Stomach (tissue), 19 donors: ENCODE measurements at places on chromosomes 7 and 10. TPM values are rescaled to one million over a fixed set of nuclear protein-coding genes. Genes with fewer than 3 reads are reported as not detected.

DNA sequence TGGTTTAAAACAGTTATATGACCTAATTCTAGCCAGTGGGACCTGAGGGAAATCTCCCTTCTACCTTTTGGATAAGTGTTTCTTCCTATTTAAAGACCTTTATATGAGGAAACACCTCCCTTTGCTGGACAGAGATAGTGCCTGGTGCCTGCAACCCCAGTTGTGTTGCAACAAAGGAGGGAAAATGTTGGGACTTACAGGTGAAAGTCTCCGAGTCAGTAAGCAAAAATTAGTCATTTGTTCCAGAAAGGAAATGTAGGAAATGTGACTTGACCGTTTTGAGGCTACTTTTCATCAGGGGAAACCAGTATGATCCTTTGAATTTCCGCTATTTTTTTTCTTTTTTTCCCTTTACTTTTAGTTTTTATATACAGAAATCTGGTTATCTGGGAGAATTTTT, 165.5 kb downstream of the DKK1 start:
- no peaks in the 10 kb centered on the region for H3K27me3 ChIP-seq
- no peaks in the 10 kb centered on the region for H3K4me1 ChIP-seq
- no peak for DNase-seq
- no peak overlapping the region for H3K4me3 ChIP-seq

The DPP6 gene
- 22.3 TPM for total RNA-seq

The TMEM140 gene
- total RNA-seq, result 18.7 TPM

The ZNF467 gene
- not detected for total RNA-seq

DNA sequence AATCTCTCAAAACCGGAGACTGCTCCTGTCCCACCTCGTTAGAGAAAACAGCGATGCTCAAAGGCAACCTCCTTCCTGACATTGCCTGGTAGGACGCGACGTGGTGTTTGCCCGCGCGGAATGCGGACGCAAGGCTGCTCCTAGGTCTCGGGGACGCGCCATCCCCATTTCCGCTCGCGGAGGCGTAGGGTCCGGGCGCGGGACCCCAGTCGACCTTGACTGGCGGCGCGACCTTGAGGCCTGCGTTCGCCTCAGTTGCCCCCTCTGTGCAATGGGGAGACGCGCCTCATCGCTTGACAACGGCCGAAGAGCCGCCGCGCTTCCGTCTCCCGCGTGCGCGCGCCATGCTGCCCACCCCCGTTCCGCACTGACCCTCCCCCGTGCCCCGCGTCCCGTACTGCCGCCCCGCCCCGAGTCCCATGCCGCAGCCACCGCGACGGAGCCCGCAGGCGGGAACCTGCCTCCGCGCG, 412 bp upstream of the PPIA start:
- peak overlapping the region; percentile 99 for H3K27ac ChIP-seq
- no peaks in the 10 kb centered on the region for H3K27me3 ChIP-seq
- no peak for DNase-seq

DNA sequence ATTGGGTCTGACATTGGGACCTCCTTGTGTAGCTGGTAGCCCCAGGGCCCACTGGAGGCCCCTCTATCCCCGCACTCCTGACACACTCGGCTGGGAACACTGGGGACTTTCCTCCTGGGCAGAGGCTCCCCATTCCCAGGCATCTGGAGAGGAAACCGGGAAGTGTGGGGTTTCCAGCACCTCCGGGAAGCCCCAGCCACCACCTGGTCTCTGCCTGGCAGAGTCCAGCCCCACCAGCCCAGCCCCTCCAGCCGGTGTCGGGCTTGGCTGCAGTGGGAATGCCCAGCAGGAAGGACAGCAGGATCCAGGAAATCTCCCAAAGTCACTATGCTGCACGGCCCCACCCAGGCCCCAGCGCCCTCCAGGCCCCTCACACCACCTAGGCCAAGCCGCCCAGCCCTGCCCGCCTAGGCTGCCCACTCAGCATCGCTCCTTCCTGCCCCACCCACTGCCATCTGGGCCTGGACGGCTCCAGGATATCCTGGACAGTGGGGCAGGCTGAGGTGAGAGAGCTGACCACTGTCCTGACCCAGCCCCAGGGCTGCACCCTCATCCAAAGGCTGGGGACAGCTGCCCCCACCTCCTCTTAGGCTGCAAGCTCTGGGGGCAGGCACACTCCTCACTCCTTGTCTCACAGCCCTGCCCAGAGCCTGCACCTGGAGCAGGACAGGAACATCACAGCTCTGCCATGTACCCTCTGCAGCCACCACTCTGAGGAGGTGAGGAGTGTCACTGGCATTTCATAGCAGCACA, 11.8 kb downstream of the RASGEF1A start:
- peaks cover 14% of the 10 kb centered on the region for H3K27me3 ChIP-seq
- no peak overlapping the region for H3K27ac ChIP-seq
- no peaks in the 10 kb centered on the region for H3K4me1 ChIP-seq
- DNase-seq, result no peak
- no peaks in the 10 kb centered on the region for H3K36me3 ChIP-seq

- H3K36me3 ChIP-seq, result peaks cover 52% of the 10 kb centered on the region
- DNase-seq, result no peak
- no peaks in the 10 kb centered on the region for H3K27me3 ChIP-seq
- no peak overlapping the region for H3K4me3 ChIP-seq
Measured at GRCh38 chr7:152851881-152852417, 92.4 kb downstream of the ACTR3B start.

- no peaks in the 10 kb centered on the region for H3K27me3 ChIP-seq
- no peaks in the 10 kb centered on the region for H3K36me3 ChIP-seq
- H3K4me1 ChIP-seq, result peaks cover 18% of the 10 kb centered on the region
- no peak overlapping the region for H3K4me3 ChIP-seq
- no peak for DNase-seq
Measured at GRCh38 chr10:92267343-92267742, 23.5 kb downstream of the CPEB3 start.

DNA sequence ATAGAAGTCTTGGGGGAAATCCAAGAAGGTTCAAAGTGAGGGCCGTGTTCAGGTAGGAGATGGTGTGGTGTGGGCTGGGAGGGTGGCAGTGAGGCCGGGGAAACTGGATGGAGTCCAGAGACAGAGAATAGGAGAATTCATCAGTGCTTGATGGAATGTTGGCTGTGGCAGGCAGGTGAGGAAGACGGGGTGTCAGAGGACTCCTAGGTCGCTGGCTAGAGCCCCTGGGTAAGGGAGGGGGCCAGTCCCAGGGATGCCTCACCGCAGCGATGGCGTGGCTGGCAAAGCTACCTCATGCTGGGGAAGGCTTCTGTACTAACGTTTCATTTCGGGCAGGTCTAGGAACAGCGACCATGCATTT, 373.0 kb downstream of the RPS24 start:
- peak; percentile 16 for DNase-seq
- H3K27me3 ChIP-seq, result peaks cover 23% of the 10 kb centered on the region
- H3K4me3 ChIP-seq, result peak overlapping the region; percentile 39

The ELN gene
- total RNA-seq, result 122 TPM

The NPFFR1 gene
- 0.45 TPM for total RNA-seq

DNA sequence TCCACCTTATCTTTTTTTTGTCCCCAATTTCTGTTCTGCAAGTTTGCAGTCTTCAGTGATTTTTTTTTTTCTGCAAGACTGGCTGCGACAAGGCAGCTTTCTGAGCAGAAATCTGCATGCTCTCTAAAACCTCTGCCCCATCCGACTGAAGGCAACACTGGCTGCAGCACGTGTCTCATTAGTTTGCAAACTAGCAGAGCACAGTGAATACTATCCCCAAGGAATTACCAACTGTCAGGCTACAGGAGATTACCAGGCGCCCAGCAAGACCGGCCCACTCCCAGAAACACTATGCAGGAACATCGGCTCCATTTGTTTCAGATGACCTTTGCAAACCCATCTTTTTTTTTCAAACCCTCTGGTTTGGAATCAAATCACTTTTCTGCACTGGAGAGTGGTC, 538.8 kb downstream of the SORCS1 start:
- no peak for DNase-seq
- H3K4me3 ChIP-seq, result no peak overlapping the region
- no peaks in the 10 kb centered on the region for H3K36me3 ChIP-seq
- H3K27me3 ChIP-seq, result no peaks in the 10 kb centered on the region
- H3K27ac ChIP-seq, result no peak overlapping the region

The NKX6-2 gene
- total RNA-seq, result not detected

The CYP17A1 gene
- total RNA-seq, result not detected

DNA sequence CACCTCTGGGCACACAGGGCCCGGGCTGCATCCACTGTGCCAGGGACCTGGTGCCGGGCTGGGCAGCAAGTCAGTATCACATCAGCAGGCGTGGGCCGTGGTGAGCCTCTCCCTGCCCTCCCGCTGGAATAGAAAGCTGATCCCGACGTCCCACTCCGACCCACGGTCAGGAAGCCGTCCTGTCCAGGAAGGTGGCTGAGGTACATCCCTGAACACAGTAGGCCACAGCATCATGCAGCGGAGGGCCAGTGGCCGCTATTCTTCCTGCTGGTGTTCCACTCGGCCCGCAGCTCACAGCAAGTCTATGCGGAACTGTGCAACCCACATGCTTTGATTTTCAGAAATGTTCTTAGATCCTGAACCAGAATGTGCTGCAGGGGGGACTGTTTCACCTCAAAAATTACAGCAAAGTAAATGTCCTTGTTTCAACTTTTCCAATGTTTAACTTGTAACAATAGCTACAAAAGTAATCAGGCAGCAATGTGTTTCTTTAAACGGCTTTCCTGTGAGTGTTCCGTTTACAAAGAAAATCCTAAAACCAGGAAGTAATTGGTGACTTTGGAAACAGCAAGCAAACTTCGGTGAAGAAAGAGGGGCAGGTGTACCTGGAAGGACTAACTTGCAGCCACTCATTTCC, 676 bp upstream of the GPR146 start:
- H3K4me3 ChIP-seq, result peak overlapping the region; percentile 72
- no peak for DNase-seq
- peaks cover 69% of the 10 kb centered on the region for H3K4me1 ChIP-seq

DNA sequence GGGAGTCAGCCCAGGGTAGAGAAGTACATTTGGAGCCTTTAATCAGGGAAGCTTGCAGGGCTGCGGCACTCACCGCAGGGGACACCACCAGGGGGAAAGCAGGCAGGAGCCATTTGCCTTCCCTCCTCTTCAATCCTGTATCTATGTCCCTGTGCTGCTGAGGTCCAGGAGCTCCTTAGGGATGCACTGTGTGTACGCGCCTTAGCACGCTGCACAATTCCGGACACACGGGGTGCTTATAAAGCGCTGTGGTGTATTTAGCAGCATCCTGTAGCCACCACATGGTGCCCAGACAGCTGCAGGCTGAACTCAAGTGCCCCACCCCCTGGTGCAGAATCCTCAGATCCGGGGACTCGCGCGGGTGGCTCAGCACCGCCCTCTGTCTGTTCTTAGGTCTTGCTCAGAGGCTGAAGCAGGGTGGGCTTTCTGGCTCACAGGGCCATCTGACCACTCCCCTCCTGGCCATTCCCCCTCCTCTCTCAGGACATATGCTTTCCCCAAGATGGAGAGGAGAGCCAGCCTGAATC, 421.4 kb downstream of the SDK1 start:
- no peaks in the 10 kb centered on the region for H3K27me3 ChIP-seq
- peaks cover 4% of the 10 kb centered on the region for H3K4me1 ChIP-seq
- DNase-seq, result no peak
- no peak overlapping the region for H3K4me3 ChIP-seq

The CALML5 gene
- total RNA-seq, result not detected

GRCh38 chr7:69217516-69218350, 380.5 kb upstream of the AUTS2 start:
- no peak for DNase-seq
- no peak overlapping the region for H3K4me3 ChIP-seq
- H3K27ac ChIP-seq, result no peak overlapping the region

The SPDYE6 gene
- total RNA-seq, result not detected

The PTPRZ1 gene
- total RNA-seq, result 25.1 TPM

The TSPAN13 gene
- total RNA-seq, result 50.0 TPM

The MMS19 gene
- 67.8 TPM for total RNA-seq

DNA sequence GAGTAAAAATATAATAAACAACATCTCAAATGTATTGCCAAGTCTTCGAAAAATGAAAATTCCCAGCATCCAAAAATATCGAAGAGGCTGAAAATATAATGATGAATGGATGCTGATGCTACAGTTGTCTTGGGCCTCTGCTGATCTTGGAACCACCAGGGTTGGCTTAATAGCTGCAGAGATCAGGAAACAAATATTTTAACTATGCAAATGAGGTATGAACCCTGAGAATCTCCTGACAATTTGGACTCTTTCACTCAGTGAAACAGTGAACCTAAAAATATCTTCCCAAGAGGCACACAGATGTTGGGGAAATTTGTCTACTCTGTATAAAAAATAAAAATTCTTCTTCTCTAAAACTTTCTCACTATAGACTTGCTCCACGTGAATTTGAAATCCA, 97.7 kb upstream of the EGFR start:
- H3K27ac ChIP-seq, result no peak overlapping the region
- no peaks in the 10 kb centered on the region for H3K36me3 ChIP-seq
- no peaks in the 10 kb centered on the region for H3K27me3 ChIP-seq
- H3K4me3 ChIP-seq, result no peak overlapping the region

The STK32C gene
- total RNA-seq, result 2.6 TPM

- no peaks in the 10 kb centered on the region for H3K4me1 ChIP-seq
- no peaks in the 10 kb centered on the region for H3K27me3 ChIP-seq
- no peaks in the 10 kb centered on the region for H3K36me3 ChIP-seq
- no peak overlapping the region for H3K27ac ChIP-seq
- no peak overlapping the region for H3K4me3 ChIP-seq
Measured at GRCh38 chr10:59006511-59007306, 169.7 kb upstream of the PHYHIPL start.

DNA sequence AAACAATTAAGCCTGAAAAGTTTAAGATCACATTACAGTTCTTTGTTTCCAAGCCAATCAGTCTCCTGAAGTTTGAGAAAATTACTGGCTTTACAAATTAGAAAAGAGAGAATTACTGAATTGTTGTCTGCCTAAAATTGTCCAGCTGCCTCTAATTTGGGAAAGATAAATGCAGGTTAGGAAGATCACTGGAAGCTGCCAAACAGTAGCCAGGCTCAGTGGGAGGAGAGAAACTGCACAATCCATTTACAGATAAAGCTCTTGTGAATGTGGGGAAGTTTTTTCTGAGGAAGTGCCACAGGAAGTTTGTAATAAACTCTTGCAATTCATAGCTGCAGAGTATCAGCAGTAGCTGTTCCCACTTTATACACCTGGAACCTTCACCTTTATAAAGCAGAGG, 100.7 kb downstream of the IQUB start:
- no peaks in the 10 kb centered on the region for H3K36me3 ChIP-seq
- no peaks in the 10 kb centered on the region for H3K27me3 ChIP-seq
- no peaks in the 10 kb centered on the region for H3K4me1 ChIP-seq

The LBX1 gene
- not detected for total RNA-seq

The BRAT1 gene
- total RNA-seq, result 119 TPM

DNA sequence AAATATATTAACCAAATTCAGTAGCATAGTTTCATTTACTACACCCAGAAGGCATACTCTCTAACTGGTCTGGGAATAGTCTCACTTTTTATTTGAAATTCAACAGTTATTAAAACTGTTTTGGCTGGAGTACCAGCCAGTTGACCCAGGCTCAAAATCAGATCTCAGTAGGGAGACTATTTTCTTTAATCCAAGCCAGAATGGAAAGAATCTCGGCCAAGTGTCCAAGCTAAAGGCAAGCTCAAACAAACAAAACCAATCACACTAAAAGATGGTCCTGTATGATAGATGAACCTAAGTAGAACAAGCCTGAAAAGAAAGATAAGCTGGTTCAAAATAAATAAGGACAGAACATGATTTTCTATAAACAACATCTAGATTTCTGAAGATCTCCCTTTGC, 259.6 kb upstream of the POM121L12 start:
- H3K36me3 ChIP-seq, result no peaks in the 10 kb centered on the region
- DNase-seq, result no peak
- H3K4me1 ChIP-seq, result no peaks in the 10 kb centered on the region
- no peak overlapping the region for H3K4me3 ChIP-seq
- H3K27ac ChIP-seq, result no peak overlapping the region

The WDFY4 gene
- total RNA-seq, result 4.1 TPM

GRCh38 chr7:45701701-45702510, 127.7 kb downstream of the ADCY1 start:
- H3K4me3 ChIP-seq, result no peak overlapping the region
- no peak for DNase-seq
- no peaks in the 10 kb centered on the region for H3K4me1 ChIP-seq
- no peaks in the 10 kb centered on the region for H3K27me3 ChIP-seq
- H3K27ac ChIP-seq, result no peak overlapping the region
